ENCODE measurements at places on chromosomes 7 and 10.

- no peak for DNase-seq
Observed at GRCh38 chr7:94509264-94509886, at the start of gene CASD1. CASD1 (plus strand) TSS chr7:94509809; CDS start chr7:94510085, 276 bp downstream.

- no peak for DNase-seq
Observed at GRCh38 chr10:97475936-97476594, 22.2 kb downstream of the MMS19 start.

GRCh38 chr10:12615296-12616220 lies 266.2 kb downstream of the CAMK1D start:
- DNase-seq: no peak

- DNase-seq: no peak
Observed at GRCh38 chr7:56063500-56063881, 595 bp upstream of the SUMF2 start.

- DNase-seq: no peak
Observed at GRCh38 chr7:28395831-28396230, 16.5 kb upstream of the CREB5 start.
